Foreskin fibroblast (primary cell): ENCODE measurements at places on chromosomes 7 and 10.

- DNase-seq: peak; percentile 58
These were observed 117.1 kb downstream of the KMT2E start for GRCh38 chr7:105131033-105131656.

- no peak for DNase-seq
These were observed 63.6 kb downstream of the ZRANB1 start for GRCh38 chr10:125005312-125006187.

DNA sequence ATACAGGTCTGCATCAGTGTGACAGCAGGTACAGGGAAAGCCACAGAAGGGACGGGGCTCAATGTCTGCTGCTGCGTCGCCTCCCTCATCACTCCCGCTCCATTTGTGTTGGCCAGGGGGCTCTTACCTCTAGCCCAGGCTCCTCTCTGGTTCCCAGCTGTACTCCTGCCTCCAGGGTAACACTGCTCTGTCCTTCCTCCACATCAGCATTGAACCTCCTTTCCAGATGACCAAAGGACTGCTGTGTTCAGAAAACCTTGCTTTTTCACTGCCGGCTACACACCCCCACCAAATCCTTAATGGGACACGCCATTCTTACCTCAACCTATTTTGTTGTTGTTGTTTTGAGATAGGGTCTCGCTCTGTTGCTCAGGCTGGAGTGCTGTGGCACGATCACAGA is 2.1 kb upstream of the TMEM236 start:
- no peak for DNase-seq

DNA sequence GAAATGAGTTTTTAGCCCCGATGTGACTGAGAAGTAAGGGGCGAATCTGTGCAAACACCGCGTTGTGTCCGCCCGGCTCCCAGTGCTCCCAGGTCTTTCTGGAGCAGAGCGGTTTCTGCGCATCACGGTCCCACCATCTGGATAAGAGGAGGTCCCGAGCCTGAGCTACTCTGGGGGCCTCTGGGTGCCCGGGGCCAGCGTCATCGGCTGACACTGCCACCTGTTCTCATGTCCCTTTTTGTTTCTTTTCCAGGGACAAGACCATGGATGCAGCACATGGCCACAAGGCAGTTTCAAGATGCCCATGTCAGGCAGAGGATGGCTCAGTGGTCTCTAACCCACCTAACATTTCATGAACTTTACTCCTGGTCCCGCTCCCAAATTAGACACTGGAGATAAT is 24.9 kb downstream of the KLF6 start:
- DNase-seq: no peak

GRCh38 chr10:90288391-90288933 is 569.4 kb downstream of the HTR7 start:
- peak; percentile 47 for DNase-seq

- peak; percentile 30 for DNase-seq
These were observed 72.6 kb downstream of the FOXL3 start for GRCh38 chr7:362402-363096.

DNA sequence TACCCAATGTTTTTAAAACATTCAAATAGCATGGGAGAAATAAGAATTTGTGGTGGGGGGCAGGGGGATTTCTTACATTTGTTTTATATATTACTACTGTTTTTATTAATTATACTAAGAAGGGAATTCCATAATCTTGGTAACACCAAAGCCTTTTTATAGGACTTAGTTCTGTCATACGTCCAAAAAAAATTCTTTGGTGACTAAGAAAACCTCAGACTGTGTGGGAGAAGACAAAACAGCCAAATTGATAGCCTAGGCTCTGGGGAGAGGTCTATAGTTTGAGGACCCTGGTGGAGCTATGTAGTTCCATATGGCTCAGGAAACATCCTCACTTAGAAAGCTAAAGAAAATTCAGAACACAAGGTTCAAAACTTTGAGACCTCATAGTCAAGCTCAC is 23.4 kb downstream of the ACSM6 start:
- DNase-seq: peak; percentile 45

- no peak for DNase-seq
These were observed 180.6 kb downstream of the LRMDA start for GRCh38 chr10:75611993-75612372.

GRCh38 chr7:125425506-125425905 is 495.9 kb upstream of the POT1 start:
- no peak for DNase-seq

- no peak for DNase-seq
These were observed 14.6 kb downstream of the TWIST1 start for GRCh38 chr7:19102884-19103283.
